A549 (cell line): ENCODE measurements at places on chromosomes 3 and 15. TPM values are rescaled to one million over a fixed set of nuclear protein-coding genes. Genes with fewer than 3 reads are reported as not detected.

SNUPN gene
- 29.2 to 30.1 TPM (median 30.1 TPM) in 3 replicates for polyA plus RNA-seq

OR5K3 gene
- polyA plus RNA-seq: not detected in 3 replicates

MESP2 gene
- polyA plus RNA-seq: 0.50 to 0.57 TPM (median 0.53 TPM) in 3 replicates

LTF gene
- polyA plus RNA-seq: not detected in 3 replicates

ECE2 gene
- not detected in 3 replicates for polyA plus RNA-seq

ELL3 gene
- 1.4 to 1.7 TPM (median 1.5 TPM) in 3 replicates for polyA plus RNA-seq

DNA sequence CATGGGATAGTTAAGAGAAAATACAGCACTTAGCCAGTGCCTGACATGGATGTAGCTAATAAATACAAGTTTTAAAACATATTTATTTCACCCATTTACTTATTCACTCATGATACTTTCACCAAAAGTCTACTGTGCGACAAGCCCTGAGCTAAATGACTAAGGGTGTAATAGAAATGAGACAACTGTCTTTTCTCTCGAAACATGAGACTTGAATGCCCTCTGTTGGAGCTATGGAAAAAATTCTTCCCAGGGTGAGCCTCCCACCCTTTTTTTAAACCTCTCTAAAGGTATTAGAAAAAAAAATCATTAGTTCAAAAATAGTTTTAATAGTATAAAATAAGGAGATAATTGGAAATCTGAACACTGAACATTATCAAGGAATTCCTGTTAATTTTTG is 24.3 kb upstream of the RPL14 start:
- DNase-seq: no peak

DNA sequence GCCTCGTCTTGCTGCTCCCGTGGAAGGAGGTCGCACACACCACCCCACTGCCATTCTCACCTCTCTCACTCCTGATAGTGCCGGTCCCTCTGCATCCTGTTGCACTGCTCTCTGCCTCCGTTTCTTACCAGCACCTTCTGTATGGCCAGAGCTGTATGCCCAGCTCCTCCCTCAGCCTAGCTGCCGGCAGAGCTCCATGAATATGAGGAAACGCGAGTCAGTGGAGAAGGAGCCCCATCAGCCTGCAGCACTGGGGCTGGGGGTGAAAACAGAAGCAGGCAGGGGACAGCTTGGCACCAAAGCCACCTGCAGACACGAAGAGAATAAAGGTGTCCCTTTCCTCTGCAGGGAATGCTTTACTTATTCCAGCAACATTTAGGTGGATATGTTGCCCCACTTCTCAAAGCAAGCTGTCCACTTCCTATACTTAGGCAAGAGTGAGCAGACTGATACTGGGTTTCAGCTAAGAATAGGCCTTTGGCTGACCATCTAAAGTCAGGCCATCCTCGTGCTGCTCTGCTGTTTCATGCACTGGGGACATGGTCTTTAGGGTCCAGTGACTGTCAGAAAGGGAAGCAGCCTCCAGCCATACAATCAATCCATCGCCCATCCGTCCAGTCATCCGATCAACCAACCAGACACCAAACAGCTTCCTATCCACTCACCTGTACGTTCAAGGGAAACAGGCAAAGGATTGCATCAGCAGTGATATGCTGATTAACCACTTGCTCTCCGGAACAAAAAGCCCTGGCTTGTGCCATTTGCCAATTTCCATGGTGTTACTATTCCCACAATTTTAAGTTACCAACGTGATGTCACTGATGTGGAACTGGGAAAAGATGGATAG is 222.7 kb downstream of the XXYLT1 start:
- DNase-seq: no peak

GRCh38 chr3:126117212-126117611 is 33.3 kb upstream of the SLC41A3 start:
- no peak for DNase-seq

- DNase-seq: no peak
Observed at GRCh38 chr3:50665081-50665840, 9.5 kb upstream of the DOCK3 start.

GRCh38 chr15:68599560-68600071 is 20.8 kb downstream of the CORO2B start:
- no peak for DNase-seq

GRCh38 chr15:49270541-49271421 is 100.7 kb downstream of the GALK2 start:
- no peak for DNase-seq

GRCh38 chr3:75144406-75144805 is 519.7 kb upstream of the FRG2C start:
- DNase-seq: no peak

- DNase-seq: no peak
Observed at GRCh38 chr3:95438274-95438673, 1375.4 kb downstream of the NSUN3 start.

DNA sequence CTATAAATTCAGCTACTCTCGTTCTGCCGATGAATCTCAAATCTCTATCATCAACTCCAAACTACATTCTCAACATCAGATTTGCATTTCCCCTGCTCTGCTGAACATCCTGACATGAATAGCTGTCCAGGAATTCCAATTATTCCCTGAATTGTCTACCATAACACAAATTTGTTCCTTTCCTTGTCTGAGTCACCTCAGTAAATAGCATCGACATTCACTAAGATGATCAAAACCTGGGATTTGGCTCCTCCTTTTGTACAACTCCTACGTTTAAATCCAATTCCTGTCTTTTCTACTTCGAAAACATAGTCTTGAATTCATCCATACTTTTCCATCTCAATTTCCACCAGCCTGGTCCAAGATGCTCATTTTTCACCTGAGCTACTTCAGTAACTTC is 107.0 kb downstream of the GREM1 start:
- peak; percentile 80 for DNase-seq
